ENCODE measurements at places on chromosomes 3 and 15.

DNA sequence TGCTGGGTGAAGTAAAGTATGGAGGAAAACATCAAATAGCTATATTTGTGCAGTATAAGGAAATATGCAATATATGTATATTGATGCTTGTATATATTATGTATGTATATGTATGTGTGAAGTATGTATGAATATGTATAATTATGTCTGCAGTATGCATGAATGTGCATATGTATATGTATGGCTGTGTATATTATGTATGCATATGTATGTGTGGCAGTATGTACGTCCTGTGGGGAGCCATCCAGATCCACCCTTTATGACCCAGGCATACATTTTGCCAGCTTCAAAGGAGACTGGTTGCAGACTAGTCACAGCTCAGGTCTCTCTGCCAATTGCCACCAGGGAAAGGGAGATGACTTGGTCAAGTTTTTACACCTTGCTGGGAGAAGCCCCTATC, 24.1 kb downstream of the CCDC54 start:
- DNase-seq = no peak

- no peak for DNase-seq
These were observed 33.4 kb upstream of the RARRES1 start for GRCh38 chr3:158765518-158766205.

GRCh38 chr3:64179860-64180259, 45.4 kb downstream of the PRICKLE2 start:
- no peak for DNase-seq

DNA sequence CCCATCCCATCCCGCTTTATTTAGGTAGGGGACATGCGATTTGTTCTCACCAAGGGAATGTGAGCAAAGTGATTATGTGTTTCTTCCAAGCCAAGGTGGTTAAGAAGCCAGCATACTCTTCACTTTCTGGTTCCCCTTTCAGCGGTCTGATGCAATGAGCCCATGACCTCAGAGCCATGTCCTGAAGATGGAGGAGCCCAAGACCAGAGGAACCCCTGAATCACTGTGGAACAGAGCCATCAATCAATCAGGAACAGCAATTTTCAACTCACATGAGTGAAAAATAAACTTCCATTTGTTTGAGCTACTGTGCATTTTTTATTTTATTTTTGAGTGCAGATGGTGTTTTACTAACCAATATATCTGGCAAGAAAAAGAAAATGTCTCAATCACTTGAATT, 10.8 kb downstream of the THRB start:
- no peak for DNase-seq

GRCh38 chr3:45056608-45057301, 30.7 kb downstream of the CLEC3B start:
- no peak for DNase-seq

- no peak for DNase-seq
These were observed 64.2 kb downstream of the ABTB1 start for GRCh38 chr3:127736801-127737539.

GRCh38 chr3:172316758-172317157, 131.5 kb downstream of the GHSR start:
- DNase-seq = no peak

DNA sequence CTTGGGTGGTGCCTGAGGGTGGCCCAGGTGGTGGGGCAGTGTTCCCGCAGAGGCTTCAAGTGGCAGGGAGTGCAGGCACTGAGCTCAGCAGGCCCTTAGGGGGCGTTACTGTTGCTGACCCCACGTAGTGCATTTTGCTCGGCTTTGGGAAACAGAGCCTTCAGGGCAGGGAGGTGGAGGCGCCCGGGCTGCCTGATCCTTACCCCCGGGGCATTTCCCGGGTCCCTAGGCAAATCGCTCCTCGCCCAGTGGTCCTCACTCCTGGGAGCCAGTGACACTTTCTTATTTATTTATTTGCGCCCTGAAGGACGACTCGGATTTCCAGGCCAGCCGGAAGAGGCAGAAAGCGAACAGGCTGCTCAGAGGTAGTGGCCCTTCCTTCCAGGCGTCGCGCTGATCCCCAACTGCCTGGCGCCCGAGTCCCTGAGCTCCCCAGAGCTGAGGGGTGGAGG, 10.1 kb upstream of the FOXB1 start:
- no peak for DNase-seq

DNA sequence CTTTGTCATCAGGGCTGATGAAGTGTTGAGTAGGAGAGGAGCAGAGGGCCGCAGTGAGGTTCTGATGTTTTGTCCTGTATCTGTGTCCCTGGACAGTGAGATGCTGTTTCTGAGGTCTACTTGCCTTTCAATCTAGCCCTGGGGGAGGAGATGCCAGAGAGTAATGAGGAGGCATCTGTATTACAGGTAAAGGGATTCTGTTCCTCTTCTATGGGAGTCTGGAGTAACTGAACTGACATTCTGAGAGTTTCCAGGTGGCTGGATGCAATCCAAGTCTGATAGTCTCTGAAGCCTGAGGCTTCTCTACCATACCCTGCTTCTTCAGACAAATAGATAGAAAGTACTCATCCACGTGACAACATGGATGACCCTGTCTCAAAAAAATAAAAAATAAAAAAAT, 60.9 kb downstream of the IL12A start:
- DNase-seq = no peak

DNA sequence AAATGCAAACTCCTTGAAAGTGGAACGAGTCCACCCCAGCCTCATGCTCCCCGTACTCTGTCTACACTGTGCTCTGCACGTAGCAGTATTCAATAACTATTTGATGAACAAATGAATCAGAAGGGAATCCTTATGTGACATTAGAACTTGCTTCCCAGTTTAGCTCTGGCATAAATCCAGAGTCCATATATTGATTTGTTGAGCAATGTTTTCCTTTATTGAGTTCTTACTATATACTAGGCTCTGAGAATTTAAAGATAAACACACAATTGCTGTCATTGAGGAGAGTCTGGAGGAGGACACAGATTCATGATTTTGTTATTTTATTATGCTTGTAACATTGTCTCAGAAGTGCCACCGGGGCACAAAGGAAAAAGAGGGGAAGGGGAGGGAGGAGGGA, 71.1 kb upstream of the GATM start:
- no peak for DNase-seq

- no peak for DNase-seq
These were observed 793.5 kb upstream of the CADM2 start for GRCh38 chr3:84165328-84165727.

- no peak for DNase-seq
These were observed 30.4 kb upstream of the PLAAT1 start for GRCh38 chr3:193210618-193211017.

GRCh38 chr15:57041416-57041815, 123.0 kb downstream of the TCF12 start:
- no peak for DNase-seq

DNA sequence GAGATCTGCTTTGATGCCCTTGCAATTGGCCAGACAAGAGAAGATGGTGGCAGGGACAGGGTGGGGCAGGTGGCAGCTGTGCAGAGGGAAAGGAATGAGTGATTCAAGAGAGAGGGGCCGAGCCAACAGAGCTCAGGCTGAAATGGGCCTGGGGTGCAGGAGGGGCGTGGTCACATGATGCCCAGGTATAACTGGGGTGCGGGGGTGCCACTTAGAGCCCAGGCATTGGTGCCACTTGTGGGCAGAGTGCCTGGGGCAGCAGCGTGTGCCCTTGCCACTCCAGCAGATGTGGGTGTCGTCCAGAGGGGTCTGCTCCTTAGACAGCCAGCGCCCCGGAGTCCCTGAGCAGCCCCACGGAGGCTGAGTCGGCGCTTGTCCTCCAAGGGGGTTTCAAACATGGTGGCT, 88.7 kb downstream of the PLXNA1 start:
- DNase-seq = no peak

DNA sequence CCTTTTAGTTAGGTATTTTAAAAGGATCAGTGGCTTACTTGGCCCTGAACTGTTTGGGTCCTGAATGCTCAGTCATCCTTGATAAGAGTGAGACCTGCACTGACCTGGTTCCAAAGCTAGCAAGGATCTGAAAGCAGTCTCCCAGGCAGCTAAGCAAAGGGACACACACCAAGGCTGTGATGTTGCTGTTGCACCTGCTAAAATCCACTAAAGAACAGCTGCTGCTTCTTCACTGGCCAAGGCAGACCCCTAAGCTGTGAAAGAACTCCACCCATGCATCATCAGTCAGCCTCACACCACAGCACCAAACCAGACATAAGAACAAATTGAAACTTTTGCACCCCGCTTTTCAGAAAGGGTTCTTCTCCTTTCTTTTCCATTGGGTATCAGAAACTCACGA, 213.4 kb upstream of the STT3B start:
- no peak for DNase-seq

- DNase-seq = no peak
These were observed 85.2 kb downstream of the NR2F2 start for GRCh38 chr15:96415513-96416217.

Data from cerebellar nuclear complex (tissue), 1 donor.